ENCODE measurements at places on chromosomes 5 and 9.

DNA sequence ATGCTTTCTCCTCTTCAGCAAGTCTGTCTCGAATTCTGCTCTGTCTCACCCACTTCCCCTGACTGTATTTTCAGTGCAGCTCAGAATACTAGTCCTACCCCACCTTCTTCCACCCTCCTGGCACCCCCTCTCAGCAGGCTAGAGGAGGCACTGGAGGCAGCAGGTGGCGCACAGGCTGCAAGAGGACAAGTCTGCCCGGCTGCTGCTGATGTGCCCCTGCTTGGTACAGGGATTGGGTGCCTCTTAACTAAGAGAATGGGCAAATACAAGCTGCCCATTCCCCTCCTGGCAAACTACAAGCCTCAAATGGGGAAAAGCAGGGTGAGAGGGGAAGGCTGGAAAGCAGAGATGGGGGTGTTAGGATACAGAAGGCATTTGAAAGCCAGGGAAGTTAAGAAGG lies 5.1 kb downstream of the TLN1 start:
- DNase-seq, result no peak

GRCh38 chr9:126119731-126120130 lies 206.9 kb upstream of the MVB12B start:
- DNase-seq, result no peak

DNA sequence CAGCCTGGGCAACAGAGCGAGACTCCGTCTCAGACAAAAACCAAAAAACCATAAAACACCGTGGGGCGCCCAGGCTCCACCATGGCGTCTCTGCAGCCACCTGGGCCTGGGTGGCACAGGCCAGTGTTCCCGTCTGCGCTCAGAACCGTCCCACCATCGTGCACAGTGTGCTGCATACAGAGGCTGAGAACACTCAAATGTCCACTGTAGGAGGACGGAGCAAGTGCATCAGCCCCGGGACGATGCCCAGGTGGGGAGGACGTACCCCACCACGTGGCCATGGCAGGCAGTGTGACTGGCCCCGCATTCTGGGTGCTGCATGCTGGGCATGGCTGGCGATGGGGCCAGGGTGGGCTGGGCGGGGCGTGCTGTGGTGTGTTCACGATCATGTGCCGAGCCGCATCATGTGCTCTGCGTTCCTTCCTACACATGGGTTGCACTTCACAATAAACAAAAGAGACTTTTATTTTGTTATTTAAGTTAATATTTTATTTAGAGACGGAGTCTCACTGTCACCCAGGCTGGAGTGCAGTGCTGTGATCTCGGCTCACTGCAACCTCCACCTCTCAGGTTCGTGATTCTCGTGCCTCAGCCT lies 37.8 kb downstream of the EXD3 start:
- DNase-seq, result peak; percentile 52

DNA sequence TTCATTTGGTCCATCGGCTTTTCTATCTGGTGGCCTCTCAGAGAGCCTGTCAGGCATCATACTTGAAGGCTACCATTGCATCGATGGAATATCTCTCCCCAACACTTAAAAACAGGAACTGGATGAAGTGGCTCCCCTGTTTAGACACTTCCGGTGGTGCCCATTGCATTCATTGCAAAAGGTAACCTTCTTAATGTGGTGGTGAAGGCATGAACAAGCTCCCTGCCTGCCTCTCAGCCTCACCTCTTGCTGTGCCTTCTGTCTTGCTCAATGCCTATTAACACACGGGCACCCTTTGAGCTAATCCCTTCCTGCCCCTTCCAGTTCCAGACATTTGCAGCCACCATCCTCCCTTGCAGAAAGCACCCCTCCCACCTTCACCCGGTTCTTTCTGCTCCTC lies 233.1 kb upstream of the MSX2 start:
- no peak for DNase-seq

DNA sequence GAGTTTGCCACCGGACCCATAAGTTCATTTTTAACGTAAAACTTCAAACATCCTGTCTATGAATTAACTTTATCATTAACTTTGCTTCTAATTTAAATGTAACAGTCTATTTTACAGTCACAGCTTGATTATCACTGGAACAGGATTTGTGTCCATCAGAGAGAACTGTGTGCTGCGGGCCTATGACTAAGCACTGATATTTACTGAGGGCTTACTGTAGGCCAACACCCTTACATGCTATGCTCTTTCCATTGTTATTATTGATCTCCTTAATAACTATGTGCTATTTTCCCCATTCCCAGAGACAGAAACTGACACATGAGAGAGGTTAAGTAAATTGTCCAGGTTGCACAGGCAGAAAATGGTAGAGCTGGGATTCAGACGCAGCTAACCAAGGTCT lies 24.0 kb upstream of the GPR151 start:
- no peak for DNase-seq

DNA sequence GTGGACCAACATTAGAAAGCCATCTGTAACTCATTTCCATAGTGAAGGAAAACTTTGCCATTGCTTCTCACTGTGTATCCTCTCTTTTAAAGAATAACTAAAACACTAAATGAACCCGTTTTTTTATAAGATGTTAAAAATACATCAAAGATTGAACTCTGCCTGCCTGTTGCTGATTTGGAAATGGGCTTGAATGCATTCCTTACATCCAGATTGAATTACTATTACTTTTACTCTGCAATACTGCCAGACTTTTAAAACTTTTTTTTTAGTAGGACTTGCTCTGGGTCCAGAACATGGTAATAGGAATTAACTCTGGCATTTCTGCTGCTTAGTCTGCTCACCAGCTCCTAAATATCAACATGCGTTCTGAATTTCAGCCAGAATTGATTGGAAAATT lies 176.8 kb upstream of the PAPPA start:
- DNase-seq, result no peak

DNA sequence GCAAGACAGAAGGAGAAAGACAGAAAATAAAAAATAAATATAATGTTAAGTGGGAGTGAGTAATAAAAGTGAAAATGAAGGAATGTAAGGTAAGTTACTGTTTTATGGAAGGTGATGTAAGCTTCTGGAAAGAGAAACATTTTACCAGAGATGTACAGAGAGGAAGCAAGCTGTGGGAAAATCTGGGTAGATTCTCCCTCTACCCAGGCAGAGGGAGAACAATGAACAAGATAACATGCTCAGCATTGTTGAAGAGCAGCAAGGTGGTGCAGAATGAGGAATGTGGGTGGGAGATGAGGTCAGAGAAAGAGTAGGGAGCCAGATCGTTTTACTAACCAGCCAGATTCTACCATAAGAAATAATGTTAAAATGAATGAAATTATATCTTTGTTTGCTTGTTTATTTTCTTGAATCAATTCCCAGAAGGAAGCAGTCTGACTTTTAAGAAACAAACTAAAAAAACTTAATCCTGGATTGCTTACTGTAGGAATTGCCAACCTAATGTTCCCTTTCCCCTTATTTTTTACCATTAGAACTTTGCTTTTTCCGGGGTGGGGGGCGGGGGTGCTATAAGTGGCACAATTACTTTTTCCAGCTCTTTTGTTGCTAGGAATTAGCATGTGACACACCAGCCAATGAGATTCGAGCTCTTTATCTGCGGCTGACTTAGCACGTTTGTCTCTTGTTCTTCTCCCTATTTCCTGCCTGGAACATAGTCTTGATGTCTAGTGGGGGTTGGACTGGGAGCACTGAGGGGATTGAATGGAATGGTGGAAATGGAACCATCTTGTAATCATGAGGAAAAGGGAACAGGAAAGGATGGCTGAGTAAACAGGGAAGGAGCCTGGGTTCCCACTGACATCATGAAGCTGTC lies 356.7 kb downstream of the TMEM167A start:
- no peak for DNase-seq

DNA sequence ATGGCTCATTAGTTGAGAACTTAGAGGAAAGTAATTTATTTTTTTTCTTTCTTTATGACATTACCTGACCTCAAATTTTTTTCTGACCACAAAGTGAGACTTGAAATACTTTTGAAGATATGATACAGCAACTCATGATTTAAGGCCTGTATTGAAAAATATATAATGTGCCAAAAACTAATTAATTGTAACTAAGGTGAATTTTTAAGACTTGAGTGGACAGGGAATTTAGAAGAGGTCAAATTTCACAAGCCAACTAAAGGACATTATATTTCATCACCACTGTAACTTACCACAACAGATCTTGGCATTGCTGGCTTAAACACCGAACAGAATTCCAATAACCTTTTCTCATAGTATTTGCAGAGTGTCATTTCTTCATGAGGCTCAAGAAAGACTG lies 1.8 kb downstream of the CCNH start:
- no peak for DNase-seq

DNA sequence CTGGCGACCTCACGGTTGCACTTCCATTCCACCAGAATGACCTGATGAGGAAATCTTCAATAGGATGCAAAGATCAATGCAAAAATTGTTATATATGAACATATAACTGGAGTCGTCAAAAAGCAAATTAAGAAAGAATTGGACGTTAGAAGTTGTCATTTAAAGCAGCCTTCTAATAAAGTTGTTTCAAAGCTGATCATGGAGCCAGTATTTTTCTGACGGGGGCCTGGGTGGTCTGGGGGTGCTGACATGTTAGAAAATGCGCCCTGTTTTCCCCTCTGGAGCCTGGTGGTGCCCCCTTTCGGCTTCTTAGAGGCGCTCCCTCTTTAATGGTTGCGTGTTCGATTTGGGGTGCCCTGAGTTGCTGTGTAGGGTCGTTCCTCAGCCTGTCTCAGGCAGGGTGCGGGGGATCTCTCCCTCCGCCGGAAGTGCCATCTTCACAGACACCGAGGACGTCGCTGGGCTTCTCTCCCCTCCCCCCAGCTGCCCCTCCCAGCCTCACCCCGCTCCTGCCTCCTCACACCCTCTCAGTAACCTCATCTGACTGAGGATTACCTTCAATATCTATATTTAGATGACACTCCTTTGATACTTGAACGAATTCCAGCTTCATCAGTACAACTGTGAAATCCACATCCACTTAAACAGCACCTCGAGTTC lies 18.3 kb downstream of the PTGES2 start:
- DNase-seq, result no peak

DNA sequence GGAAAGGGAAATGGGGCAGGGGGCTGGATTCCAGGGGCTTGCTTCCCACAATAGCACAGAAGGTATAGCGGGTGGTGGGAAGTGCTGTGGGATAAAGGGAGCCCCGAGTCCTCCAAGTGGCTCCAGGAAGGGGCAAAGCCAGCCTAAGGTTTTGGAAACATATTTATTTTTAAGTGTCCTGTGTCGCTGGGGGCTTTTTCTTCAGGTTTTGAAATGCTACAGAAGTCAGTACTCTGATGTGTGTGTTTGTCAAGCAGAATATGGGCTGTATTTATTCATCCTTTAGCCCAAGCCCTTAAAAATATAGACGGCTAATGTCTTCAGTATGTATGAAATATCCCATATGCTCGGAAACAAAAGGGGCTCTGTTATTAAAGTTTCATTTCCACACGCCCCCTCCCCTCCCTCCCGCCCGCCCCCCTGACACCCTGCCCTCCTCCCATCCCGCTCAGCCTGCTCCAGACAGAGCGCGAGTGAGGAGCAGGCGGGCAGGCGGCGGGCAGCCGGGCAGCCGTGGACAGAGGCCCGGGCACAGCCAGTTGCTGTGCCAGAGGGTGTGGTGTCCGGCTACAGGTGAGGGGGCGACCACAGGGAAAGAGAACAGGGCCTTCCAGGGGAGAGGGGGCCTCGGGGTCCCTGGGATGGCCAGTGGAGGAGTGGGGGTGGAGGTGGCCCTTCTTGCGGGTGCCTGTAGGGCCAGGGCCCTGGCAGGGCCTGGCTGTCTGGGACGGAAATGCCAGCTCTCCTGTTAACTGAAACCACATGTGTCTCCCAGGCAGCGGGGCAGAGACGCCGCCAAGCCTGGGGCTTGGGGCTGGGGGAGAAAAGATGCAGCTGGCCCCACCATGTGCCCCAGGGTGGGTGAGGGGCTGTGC lies 39.6 kb upstream of the SYNPO start:
- DNase-seq, result peak; percentile 74

DNA sequence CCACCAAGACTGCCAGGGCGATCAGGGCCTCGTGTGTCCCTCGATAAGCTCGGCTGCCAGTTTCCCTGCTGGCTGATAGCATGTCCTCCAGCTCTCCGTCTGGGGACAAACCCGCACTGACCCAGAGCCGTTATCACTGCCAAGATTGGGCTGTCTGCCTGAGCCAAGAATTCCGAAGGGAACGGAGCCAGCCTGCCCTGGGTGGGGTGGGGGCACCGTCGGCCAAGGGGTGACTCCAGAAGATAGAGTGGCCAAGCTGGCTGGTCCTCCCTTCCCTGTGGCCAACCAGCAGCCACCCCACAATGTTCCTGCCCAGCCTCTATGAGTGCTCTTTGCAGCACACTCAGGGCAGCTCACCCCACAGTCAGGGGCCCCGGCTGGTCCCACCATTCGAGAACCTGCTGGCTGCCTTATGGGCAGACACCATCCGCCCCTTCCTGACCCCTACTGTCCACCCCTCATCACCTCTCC lies 29.4 kb downstream of the HRH2 start:
- DNase-seq, result no peak

DNA sequence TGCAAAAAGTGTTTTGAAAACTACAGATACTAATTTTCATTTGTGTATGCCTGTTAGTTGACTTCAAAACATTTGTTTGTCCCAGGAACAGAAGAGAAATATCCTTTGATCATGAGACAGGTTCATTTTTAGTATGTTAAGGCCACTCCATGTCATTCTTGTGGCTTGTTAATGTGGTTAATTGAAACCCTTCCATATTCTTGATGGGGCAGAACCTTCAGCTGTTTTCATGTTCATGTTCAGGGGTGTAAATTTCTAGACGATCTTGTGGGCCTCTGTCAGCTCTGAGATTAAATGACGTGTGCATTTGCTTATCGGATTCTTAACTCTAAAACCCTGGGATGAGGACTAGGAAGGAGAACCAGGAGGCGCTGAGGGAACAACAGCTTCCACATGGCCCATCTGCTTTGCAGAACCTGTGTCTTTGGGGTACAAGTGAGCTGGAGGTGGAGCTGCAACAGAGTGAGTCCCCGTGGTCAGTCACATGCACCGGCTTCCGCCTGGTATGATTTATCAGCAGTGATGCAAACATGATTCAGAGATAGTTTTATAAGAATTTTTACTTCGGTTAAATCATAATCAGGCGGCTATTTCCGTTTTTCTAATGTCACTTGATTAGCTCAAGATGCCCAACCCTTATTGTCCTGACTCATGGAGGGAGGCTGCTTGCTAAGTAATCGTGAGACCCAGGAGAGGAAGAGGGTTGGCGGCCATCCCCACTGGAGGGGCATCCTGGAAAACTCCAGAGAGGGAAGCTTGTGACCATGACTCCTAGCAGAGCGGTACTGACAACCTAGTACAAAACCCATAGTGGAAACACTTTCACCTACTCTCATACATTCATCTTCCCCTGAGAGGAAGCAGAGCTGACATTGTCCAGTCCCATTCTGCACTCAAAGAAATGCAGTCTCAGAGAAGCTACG lies 138.4 kb downstream of the C9orf152 start:
- peak; percentile 45 for DNase-seq

DNA sequence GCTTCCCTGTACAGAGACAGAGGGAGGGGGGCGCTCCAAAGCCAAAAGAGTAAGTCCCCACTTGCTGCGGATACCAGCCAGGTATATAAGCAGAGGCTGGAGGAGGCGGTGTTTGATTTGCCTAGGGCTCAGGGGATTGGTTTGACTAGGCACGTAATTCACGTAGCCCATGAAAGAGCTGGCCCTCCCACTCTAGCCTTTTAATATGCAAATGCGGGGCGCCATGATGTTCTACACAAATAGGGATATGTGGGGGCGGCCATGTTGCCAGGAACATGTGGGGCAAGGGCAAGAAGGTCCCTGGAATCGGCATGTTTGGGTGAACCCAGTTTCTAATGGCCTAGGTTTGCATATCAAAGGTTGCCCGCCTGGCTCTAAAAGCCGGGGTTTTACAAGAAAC lies 3.3 kb upstream of the PRLR start:
- no peak for DNase-seq

- DNase-seq, result peak; percentile 40
Observed at GRCh38 chr5:129771058-129771838, 23.4 kb downstream of the MINAR2 start.

GRCh38 chr5:56566374-56567249 lies 248.7 kb upstream of the MAP3K1 start:
- DNase-seq, result no peak
